ENCODE measurements at places on chromosomes 4 and X.

- no peak for DNase-seq
These were observed 60.8 kb downstream of the EGF start for GRCh38 chr4:109973529-109973905.

DNA sequence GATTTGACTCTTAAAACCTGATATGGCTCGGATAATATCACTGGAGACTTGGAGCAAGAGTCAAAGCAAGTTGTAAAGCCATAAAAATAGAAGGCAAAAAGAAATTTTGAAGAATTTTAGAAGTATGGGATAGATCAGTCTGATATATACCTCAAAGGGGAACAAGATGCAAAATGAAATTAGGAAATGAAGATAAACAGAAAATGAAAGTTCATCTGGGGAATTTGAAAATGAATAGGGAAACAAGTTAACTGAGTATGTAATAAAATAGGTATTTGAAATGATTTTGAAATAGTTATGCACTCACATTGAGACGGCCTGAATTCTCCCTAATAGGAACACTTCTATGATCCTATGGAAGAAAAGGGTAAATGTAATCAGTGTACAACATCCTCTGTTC, 5.7 kb downstream of the CYP2U1 start:
- DNase-seq: no peak

GRCh38 chrX:2500091-2500802, 529 bp downstream of the DHRSX start:
- no peak for DNase-seq

GRCh38 chrX:20067709-20068561, 48.8 kb downstream of the MAP7D2 start:
- DNase-seq: no peak

DNA sequence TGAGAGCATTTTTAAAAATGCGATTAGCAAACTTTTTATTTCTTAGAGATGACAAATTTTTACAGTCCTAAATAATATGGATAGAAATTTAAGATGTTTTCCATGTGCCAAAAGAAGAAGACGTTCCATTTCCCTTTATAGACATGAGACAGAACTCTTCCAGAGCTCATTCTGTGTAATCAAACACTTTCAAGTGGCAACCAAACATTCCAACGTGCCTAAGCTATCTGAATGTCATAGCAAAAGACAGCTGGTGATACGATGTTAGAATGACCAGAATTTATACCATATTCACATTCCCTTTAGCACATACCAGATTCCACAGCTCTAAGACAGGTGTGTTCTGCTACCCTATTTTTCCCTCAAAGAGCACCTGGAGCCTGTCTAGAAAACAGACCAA, 133.2 kb downstream of the ENOX2 start:
- DNase-seq: no peak

GRCh38 chr4:5098176-5098575, 46.9 kb downstream of the STK32B start:
- DNase-seq: no peak

- no peak for DNase-seq
These were observed 2.2 kb downstream of the GPR78 start for GRCh38 chr4:8582436-8582835.

DNA sequence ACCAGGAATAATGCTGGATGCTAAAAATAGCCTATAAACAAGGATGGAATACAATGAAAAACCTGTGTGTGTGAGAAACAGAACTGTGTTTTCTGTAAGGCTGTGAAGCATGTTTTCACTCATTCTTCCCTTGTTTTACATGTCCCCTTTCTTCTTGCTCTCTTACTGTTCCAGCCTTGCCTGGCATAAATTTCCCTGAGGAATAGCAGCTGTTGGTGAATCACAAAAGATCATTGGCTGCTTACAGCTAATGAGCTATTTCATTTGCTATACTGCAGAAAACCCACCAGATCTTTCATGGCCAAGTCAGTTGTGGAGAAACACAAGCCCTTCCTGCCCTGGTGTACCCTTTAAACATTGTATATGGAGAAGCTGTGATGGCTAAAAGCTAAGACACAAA, 91.1 kb downstream of the LDB2 start:
- DNase-seq: no peak

DNA sequence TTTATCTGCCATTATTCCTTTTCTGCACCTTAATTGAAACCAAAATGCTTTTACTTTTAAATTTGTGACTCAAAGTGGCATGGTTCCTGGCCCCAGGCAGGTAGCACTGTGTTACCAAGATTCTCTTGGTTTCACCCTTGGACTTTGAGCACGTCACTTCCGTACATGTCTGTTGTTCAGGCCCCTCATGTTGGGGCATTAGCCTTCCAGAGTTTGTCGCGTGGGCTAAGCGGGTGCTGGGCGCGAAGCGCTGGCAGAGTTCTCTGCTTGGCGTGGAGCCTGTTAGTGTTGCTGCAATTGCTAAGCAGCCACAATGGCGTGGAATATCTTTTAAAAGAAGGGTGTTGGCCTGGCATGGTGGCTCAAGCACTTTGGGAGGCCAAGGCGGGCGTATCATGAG, 14.0 kb upstream of the TADA2B start:
- DNase-seq: no peak

- DNase-seq: no peak
These were observed 36.8 kb downstream of the FABP2 start for GRCh38 chr4:119284876-119285780.

DNA sequence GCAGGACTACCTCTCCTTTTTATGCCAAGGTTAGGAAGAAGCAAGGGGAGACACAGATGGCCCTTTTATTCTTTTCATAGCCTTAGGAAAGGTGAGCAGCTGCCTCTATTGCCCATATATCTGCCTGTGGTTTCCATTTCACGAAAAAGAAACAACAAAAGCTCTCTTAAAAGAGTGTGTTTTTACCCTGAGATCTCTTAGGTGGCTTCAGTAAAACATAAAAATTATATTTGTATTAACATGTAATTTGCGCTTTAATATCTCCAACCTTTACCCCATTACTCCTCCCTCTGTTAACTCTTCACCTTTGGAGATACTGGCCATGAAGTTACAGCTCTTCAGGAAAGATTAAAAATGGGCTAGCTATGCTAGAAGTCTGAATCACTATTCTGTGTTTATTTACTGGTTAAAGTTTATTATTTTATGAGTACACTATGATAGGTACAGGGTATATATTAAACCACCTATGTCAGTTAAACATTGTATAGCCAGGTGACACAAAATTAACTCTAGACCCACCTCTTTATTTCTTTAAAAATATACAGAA, 15.0 kb upstream of the SULT1B1 start:
- no peak for DNase-seq

GRCh38 chr4:36189511-36190226, 54.6 kb downstream of the ARAP2 start:
- DNase-seq: no peak

DNA sequence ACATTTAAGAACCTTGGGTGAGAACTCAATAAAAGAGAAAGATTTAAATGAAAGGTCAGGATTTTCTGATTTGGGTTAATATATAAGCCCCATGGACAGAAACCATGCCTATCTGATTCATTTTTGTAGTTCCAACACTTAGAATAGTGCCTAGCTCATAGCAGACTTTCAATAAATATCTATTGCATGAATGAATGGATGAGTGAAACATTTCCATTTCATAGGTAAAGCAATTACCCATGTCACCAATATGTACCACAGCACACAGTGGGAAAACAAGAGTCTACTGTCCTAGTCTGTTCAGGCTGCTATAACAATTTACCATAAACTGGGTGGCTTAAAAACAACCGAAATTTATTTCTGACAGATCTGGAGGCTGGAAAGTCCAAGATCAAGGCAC, 63.9 kb upstream of the PTPN13 start:
- DNase-seq: no peak

DNA sequence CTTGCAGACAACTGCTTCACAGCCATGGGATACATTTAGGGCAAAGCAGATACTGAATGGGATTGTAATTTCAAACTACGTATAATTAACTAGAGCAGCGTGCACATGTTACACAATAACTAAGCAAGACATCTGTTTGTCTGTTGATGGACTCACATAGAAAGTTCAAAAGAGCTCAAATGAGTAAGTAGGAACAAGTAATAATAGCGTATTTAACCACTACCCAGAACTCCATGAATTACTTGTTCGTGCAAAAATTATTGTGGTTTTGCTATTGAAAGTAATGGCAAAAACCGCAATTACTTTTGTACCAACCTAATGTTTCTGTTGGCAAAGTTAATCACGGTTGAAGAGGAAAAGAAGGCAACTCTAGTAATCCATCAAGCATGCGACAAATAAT, 825.4 kb downstream of the PCDH18 start:
- no peak for DNase-seq

GRCh38 chrX:8304668-8305067, 133.6 kb upstream of the VCX2 start:
- no peak for DNase-seq

- DNase-seq: no peak
These were observed 721 bp downstream of the FAM184B start for GRCh38 chr4:17780501-17781299.

GRCh38 chrX:30795981-30796958, 92.8 kb downstream of the TAB3 start:
- no peak for DNase-seq

- no peak for DNase-seq
These were observed 2.2 kb downstream of the SLIT2 start for GRCh38 chr4:20253735-20254409.

- DNase-seq: no peak
These were observed 123.9 kb downstream of the DCHS2 start for GRCh38 chr4:154367659-154368058.

DNA sequence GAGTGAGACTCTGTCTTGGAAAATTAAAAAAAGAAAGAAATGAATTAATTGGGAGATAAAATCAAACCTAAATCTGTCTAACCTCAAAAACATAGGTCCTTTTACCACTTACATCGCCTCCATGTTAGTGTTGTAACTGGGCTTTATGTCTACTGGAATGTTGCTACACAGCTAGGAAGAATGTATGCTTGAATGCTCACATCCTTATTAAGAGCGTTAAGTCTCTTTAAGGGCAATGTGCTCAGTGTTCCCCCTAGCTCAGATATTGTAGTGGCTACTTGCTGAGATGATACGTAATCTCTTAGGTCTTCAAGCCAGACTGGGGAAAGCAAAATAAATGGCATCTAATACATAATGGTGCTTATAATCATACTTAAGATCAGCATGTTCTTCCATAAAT, 1072.8 kb downstream of the PDHA2 start:
- DNase-seq: no peak

Measured in activated CD8-positive, alpha-beta memory T cell treated with anti-CD3 and anti-CD28 coated beads for 4 hours (primary cell).